ENCODE measurements at places on chromosomes 7 and 10. TPM values are rescaled to one million over a fixed set of nuclear protein-coding genes. Genes with fewer than 3 reads are reported as not detected.

SPDYE16 gene
- not detected for total RNA-seq

ADARB2 gene
- not detected for total RNA-seq

SPDYE11 gene
- total RNA-seq: not detected

SFRP5 gene
- total RNA-seq: not detected

SLC25A13 gene
- 52.5 TPM for total RNA-seq

GATA3 gene
- 43.6 TPM for total RNA-seq

DDC gene
- not detected for total RNA-seq

RARRES2 gene
- not detected for total RNA-seq

ACTL6B gene
- not detected for total RNA-seq

RAB19 gene
- 9.1 TPM for total RNA-seq

GDF2 gene
- total RNA-seq: not detected

CPA4 gene
- 9.8 TPM for total RNA-seq

CNTNAP2 gene
- not detected for total RNA-seq

CPA2 gene
- total RNA-seq: not detected

SYT15B gene
- total RNA-seq: 0.94 TPM

PNLIPRP1 gene
- not detected for total RNA-seq

EFCAB10 gene
- total RNA-seq: not detected

POLR3A gene
- total RNA-seq: 13.1 TPM

ACBD7 gene
- total RNA-seq: 8.2 TPM

STEAP1B gene
- 0.35 TPM for total RNA-seq

OR2A2 gene
- not detected for total RNA-seq

SPDYE1 gene
- not detected for total RNA-seq

MGAM2 gene
- not detected for total RNA-seq

CLCN1 gene
- total RNA-seq: not detected

DNAH11 gene
- not detected for total RNA-seq

LRIT1 gene
- not detected for total RNA-seq

UFSP1 gene
- total RNA-seq: 2.8 TPM

CRHR2 gene
- not detected for total RNA-seq

ATRNL1 gene
- total RNA-seq: not detected

WEE2 gene
- not detected for total RNA-seq

GRID2IP gene
- 1.3 TPM for total RNA-seq

NKX2-3 gene
- not detected for total RNA-seq

INHBA gene
- total RNA-seq: 17.3 TPM

GRM3 gene
- total RNA-seq: not detected

CALY gene
- total RNA-seq: not detected

Data from PC-9 (cell line).